ENCODE measurements at places on chromosomes 5 and 9.

DNA sequence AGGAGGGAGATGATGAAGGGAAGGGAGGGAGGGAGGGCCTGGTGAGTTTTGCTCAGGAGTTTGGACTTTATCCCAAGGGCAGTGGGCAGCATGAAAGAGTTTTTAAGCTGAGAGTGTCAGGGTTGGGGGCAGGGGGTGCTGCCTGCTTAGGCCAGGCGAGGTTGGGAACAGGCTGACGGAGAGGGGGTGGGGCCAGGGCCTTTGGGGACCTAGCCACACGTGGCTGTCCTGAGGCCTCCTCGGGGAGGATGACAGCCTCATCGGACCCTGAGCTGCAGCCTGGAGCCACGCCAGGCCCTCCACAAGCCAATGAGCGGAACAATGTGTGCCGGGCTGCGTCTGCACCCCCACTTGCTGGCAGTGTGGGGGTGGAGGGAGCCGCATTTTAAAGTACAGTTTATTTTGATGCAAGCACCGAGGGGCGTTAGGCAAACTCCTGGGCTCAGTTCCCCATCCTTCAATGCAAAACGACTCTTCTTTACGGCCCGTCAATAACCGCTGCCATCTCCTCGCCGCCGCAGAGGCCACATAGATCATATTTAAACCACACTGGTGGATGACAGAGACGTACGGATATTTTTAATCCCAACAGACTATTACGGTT lies 5.3 kb upstream of the RXRA start:
- DNase-seq: no peak

GRCh38 chr9:37382161-37382981 lies 40.1 kb upstream of the GRHPR start:
- no peak for DNase-seq

DNA sequence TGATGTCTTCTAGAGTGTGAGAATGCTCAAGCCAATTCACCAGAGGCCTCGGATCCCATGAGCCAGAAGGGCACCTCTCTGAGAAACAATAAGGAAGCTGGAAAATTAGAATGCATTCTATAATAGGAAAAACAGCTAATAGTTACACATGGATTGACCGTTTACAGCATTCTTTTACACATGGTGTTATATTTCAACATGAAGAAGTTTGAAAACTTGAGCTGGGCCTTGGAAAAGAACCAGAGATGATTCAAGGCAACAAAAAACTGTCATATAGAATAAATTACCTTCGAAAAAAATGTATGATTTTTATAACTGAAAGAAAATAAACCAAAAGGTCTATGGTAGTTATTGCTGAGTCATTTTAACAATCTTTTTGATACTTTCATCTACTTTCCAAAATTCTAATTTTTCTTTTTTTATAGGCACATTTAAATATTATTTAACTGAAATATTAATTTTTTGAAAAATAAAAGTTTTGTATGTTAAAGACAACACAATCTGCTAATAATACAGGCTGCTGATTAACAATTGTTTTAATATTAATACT lies 6.2 kb downstream of the SH3TC2 start:
- no peak for DNase-seq

DNA sequence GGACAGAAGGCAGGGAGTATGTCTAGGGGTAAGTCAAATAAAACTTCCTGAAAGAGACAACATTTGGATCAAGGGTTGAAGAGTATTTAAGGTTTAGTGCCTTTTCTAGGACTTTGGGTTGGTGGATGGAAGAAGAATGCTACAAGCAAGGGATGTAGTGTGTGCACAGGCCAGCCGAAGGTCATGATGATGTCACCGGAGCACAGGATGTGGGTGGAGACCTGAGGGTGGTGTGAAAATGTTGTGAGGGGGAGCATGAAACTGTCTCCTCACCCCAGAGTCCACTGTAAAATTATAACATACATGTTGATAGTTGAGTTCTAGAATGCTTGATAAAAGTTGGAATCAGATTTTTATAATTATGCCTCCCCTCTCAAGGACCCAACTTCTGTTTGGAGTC lies 553.3 kb upstream of the SGCD start:
- DNase-seq: no peak

- no peak for DNase-seq
Observed at GRCh38 chr5:108827131-108827530, 79.4 kb downstream of the FER start.

- DNase-seq: no peak
Observed at GRCh38 chr9:74887981-74888370, 255 bp upstream of the TRPM6 start.

GRCh38 chr9:25939126-25939525 lies 260.9 kb upstream of the TUSC1 start:
- no peak for DNase-seq

DNA sequence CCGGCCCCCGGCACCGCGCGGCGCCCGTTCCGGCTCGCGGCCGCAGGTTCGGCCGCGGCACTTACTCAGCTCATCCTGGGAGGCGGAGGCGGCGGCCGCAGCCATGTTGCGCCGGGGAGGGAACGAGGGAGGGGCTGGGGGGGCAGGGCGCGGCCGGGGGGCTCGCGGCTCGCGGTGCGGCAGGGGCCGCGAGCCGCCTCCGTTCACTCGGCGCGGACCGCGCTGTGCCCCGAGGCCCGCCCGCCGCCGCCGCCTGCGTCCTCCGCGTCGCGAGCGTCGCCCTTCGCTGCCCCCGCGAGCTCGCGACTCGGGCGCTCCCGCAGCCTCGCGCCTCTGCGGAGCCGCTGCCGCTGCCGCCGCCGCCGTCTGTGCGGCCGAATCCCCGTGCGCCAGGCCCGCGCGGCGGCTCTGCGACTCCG lies 735 bp downstream of the ECPAS start:
- DNase-seq: no peak

- DNase-seq: no peak
Observed at GRCh38 chr9:85508616-85509015, 233.1 kb downstream of the AGTPBP1 start.

GRCh38 chr9:120416781-120417427 lies 163.1 kb downstream of the CDK5RAP2 start:
- no peak for DNase-seq

DNA sequence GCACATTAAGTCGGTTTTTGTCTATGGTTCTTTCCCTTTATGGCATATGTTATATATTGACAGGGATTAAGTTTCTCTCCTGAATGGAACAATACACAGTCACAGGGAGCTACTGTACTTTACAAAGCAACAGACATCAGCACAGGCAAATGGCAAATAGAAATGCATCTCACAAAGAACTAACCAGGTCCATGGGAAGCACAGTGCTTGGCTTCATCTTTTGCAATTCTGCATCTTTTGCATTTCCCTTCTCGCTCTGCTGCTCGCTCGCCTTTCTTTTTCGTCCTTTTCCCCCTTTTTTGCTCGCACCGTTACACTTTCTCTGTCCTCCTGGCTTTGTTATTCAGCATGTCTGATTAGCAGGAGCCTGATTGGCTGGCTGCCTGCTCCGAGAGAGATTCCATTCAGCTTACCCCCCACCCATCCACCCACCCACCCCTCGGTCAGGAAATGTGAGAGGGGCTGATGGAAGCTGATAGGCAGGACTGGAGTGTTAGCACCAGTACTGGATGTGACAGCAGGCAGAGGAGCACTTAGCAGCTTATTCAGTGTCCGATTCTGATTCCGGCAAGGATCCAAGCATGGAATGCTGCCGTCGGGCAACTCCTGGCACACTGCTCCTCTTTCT lies at the start of gene ADAMTSL1:
TSS of gene ADAMTSL1 (plus strand) at position 502 of the 628 bp plus-strand sequence. CDS start at position 582, 80 bp downstream.
- peak; percentile 85 for DNase-seq

GRCh38 chr5:77563475-77563874 lies 71.4 kb upstream of the WDR41 start:
- DNase-seq: no peak

DNA sequence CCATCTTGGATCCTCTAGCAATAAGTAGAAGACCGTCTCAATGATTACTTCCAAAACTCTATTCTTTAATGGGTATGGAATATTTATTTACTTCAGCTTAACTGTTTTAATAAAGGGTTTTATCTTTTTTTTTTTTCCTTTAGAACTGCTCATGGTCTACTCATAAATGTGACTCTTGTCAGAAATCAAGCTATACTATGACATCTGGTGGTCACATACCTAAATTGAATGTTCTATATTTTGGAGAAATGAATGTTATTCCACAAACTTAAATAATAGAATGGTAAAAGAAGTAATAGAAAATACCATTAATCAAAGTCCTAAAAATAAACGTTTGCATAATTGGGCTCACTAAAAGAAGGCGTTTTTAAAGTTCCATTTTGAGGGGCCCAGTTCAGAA lies 131.2 kb upstream of the PLCXD3 start:
- DNase-seq: no peak

GRCh38 chr9:37587521-37587920 lies 4.9 kb downstream of the TOMM5 start:
- DNase-seq: no peak

GRCh38 chr5:78592735-78593386 lies 55.7 kb downstream of the LHFPL2 start:
- DNase-seq: no peak

DNA sequence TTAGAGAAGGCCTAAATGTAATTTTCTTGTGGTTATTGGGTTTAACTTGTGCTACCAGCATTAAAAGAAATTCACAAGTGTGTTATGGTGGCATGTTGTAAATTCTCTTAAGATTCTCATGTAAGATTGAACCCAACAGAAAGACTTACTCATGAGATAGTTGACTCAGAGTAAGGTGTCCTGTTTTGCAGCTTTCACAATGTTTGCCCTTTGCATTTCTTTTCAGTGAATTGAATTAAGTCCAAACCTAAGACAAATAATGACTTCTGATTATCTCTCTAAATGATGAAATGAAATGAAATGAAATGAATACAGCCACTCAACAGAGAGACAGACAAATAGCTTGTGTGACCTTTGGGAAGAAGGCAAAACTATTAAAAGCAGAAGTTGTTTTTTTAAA lies 1696.9 kb upstream of the WWC1 start:
- no peak for DNase-seq

- no peak for DNase-seq
Observed at GRCh38 chr5:15344954-15345353, 155.0 kb upstream of the FBXL7 start.

- DNase-seq: no peak
Observed at GRCh38 chr5:148859703-148860102, 33.3 kb downstream of the ADRB2 start.

DNA sequence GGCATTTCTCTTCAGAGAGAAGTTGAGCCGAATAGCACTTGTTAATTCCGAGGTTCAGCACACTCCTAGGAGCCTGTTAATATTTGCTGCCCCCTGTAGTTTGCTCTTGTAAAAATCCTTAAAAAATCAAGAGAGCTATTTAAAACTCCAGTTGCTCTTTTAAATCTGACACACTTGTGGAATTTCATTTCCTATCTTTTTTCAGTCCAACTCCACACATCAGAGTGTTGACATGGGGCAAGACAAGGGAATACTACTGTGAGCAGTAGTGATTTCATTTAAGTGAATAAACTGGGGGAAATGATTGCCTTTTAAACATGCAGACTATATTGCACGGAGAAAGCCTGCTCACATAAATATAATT lies 1096.3 kb upstream of the DMAC1 start:
- no peak for DNase-seq

DNA sequence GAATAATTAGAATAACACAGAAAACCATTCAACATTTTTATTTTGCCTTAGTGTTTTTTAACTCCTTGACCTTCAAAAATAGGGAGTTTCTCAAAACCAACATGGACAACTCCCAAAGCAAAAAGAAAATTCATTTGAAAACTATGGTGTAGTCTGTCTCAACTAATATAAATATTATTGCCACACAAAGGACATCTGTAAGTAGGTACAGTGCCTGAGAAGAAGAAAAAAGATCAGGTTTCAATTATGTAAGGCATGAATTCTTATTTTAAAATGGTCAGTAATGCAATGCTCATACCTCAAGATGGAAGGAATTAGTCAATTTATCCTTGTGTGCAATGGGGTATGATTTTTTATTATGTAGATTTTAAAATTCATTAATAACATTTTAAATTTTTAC lies 109.6 kb upstream of the CNTLN start:
- DNase-seq: no peak

- DNase-seq: no peak
Observed at GRCh38 chr5:151773951-151774350, 2.2 kb downstream of the G3BP1 start.

GRCh38 chr9:101130054-101130453 lies 101.5 kb downstream of the PLPPR1 start:
- no peak for DNase-seq

- no peak for DNase-seq
Observed at GRCh38 chr9:97276310-97276852, 31.1 kb upstream of the CCDC180 start.

GRCh38 chr5:171647043-171647903 lies 138.3 kb upstream of the SMIM23 start:
- no peak for DNase-seq

GRCh38 chr9:125416517-125416916 lies 154.9 kb downstream of the GAPVD1 start:
- DNase-seq: no peak

DNA sequence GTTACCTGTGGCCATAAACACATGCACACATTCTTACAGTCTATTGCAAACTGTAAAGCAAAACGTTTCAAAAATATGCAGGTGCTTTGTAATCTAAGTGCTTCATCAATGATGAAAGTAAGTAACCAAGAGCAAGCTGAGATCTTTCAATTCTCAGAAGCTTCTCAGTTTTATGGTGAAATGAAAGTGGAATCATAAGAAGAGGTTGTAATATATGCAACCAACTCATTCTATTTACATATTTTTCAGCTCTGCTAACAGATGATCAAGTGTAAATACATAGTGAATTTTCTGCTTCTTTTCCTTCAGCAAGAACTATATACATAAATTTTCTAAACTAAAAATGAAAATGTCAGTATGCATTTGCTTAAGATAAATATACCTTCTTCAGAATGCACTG lies 33.1 kb upstream of the PRDM9 start:
- DNase-seq: no peak

- no peak for DNase-seq
Observed at GRCh38 chr9:113601656-113602055, 138.1 kb downstream of the RGS3 start.

DNA sequence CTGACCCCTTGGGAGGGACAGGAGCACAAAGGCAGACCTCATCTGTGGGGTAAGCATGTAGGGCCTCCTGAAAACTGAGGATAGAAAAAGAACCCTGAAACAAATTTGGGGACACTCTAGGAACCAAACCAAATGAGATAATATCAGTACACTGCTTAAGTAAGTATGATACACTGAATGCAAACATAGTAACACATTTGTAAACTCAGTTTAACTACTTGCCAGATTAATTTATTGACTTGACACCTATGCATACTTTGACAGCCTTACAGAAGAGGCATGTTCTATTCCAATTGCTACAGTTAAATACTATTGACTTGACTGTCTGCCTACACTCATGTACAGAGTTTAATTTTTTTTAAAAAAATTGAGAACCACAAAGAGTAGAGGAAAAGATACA lies 1070.8 kb upstream of the SEMA6A start:
- no peak for DNase-seq

Measured in ecto neural progenitor cell (in vitro differentiated cells).